ENCODE measurements at places on chromosomes 12 and 14. TPM values are rescaled to one million over a fixed set of nuclear protein-coding genes. Genes with fewer than 3 reads are reported as not detected.

GRCh38 chr14:53113989-53114388 is 39.1 kb downstream of the DDHD1 start:
- no peak for DNase-seq

- DNase-seq, result no peak
Measured at GRCh38 chr14:40398981-40399380, 966.7 kb upstream of the FBXO33 start.

DNA sequence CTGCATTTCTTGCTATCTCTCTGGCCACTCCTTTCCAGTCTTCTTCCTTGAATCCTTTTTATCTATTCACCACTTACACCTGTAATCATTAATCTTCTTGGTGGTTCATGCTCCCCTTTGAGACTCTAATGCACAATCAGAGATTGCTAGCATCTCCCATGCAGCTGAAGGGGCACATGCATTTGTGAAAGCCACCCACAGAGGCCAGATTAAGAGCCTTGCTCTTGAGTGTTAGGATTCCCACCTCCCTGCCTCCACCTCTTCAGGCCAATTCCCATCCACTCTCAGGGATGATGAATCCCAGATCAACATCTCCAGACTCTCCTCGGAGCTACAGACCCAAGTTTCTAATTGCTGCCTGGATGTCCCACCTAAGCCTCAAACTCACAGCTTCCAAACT is 19.4 kb upstream of the KRT18 start:
- DNase-seq, result no peak

DNA sequence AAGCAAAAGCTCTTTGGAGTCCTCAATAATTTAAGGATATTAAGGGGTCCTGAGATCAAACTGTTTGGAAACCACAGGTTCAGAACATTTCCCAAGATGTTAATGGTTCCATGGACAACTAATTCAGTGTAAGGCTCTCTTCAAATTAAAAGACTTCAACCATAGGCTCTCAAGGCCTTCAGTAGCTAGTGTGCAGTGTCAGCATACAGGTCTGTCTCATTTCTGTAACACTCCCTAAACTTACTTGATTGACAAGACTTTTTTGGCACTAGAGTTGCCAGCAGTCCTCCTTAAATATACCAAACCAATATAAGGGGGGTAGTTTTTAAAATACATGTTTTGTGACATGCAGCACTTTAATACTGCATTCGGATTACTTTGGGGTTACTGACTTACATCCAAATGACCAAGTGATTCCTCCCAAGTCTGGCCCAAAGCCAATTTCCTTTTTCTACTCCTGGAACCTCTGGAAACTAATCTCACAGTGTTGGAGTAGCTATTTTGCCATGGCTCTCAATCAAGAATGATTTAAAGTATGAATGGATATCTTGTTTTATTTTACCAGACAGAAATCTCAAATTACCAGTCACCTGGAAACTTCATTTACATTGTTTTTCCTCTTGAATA is 22.7 kb downstream of the CSRP2 start:
- DNase-seq, result no peak

DNA sequence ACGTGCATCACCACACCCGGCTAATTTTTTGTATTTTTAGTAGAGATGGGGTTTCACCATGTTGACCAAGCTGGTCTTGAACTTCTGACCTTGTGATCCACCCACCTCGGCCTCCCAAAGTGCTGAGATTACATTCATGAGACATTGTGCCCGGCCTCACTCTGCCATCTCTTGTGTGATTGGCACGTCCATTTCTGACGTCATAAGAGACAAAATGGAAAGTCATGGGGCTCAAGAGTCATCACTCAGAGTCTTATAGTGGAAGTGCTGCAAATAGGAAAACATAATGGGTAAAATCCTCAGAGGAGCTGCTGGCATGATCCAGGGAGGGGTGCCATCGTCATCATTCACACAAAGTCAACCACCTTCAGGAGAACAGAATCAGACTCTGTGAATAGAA is 54.2 kb upstream of the GPATCH2L start:
- DNase-seq, result no peak

DNA sequence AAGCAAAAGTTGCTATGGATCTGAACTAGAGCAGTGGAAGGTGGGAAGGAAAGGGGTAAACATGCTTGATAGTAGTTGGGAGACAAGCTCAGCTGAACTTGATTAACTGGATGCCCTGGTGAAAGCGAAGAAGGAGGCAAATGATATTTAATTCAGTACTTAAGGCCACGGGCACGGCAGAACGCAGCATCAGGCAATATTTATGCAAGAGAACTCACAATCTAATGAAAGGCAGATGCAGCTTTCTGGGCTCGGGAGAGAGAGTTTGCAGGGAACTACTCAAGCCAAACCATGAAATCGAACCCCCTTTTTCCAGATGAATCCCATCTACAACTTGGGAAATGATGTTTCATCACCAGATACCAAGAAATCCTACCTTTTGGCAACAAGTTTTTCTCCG is 3.5 kb upstream of the CNIH1 start:
- DNase-seq, result no peak

GRCh38 chr12:16857456-16857923 is 251.5 kb upstream of the LMO3 start:
- DNase-seq, result no peak

DNA sequence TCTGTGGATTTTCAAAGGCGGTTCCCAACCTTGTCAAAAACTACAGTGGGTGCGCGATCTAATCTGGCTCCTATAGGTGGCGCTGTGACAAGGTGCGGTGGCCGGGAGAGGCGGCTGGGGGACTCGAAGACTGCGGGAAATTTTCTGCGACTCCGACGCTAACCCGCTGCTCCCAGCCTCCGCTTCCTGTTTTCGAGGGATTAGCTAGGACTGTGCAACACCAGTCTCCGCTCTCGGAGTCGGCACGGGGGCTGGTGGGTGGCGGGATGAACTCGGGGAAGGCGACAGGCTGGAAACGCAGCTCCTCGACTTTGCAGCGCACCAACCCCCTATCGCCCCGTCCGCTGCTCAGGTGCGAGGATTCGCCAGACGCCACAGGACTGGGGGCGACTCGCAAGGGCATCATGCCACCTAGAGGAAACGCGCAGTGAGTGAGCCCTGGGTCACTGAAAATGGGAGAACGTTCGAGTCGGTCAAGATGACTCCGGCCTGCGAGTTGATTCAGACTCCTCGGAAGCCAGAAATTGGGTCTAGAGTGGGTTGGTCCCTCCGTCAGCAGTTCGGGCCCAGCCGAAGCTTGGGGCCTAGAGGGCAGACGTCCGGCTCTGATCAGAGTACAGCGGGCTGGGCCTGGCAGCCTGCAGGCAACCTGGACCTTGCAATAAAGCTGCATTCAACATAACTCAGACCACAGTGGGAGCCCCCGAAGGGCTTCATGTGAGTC is 5.5 kb upstream of the PAX9 start:
- DNase-seq, result no peak

DNA sequence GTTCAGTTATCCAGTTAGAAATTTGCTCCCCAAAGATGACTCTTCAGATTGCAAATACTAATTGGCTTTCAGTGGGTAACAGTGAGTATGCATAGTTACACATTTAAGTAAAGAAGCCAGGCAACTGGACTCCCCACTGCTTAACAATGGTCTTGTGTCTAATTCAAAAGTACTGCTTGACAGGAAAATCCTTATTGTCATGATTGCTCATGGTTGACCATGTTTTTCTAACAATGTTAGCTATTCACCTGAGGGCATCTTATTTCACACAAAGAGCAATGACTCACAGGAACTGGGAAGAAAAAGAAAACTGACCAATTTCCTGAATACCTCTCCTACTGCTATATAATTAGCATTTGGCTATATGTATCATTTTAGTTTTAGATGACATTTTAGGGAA is 33.7 kb upstream of the ALG10B start:
- peak; percentile 4 for DNase-seq

DNA sequence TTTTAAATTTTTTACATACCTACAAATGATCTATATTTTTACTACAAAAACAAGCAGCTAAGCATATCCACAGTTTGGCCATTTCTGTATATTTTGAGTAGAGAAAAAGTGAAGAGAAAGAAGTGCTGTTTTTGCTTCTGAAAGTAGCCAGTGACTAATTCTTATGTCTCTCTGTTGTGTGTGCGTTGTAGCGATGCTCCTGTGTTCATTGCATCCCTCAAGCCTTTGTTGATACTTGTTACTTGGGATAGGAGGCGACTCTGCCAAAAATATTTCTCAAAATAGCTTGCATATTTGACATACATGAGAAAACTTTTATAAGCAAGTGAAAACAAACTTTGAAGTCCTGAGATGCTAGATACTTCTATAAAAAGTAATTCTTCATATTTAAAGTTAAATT is 714.1 kb downstream of the FSCB start:
- DNase-seq, result no peak

- peak; percentile 6 for DNase-seq
Measured at GRCh38 chr12:21551841-21552465, 25.9 kb downstream of the SPX start.

DNA sequence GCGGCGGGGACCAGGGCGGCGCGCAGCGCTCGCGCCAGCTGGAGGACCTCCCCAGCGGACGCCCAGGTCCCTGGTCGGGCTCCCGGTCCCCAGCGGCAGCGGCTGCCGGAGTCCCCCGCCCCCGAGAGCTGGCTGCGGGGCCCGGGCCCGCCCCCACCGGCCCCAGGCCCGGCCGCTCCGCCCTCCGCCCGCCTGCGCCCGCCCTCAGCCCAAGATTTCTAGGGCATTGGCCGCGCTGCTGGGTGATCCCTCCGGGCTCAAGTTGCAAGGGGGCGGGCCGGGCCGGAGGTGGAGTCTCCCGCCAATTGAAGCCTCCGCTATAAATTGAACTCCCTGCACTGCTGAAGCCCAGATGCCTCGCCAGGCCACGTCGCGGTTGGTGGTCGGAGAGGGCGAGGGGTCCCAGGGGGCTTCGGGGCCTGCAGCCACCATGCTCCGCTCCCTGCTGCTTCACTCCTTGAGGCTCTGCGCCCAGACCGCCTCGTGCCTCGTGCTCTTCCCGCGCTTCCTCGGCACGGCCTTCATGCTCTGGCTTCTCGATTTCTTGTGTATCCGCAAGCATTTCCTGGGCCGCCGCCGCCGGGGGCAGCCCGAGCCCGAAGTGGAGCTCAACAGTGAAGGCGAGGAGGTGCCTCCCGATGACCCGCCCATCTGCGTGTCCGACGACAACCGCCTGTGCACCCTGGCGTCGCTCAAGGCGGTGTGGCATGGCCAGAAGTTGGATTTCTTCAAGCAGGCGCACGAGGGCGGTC is at the start of gene DIO3:
DIO3 (plus strand) TSS at position 351 of the 752 bp plus-strand sequence.
- DNase-seq, result no peak

DNA sequence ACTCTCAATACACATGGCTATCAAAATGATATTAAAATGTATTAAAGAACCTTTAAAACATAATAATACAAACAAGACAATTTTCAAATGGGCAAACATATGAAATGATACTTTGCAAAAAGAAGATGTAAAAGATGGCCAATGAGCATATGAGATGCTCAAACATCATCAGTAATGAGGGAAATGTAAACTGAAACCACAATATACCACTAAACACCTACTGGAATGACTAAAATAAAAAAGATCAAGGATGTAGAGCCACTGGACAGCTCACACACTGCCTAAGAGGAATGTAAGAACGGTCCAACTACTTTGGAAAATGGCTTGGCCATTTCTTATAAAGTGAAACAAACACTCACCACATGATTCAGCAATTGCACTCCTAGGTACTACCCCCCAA is 97.2 kb upstream of the BBS10 start:
- no peak for DNase-seq

DNA sequence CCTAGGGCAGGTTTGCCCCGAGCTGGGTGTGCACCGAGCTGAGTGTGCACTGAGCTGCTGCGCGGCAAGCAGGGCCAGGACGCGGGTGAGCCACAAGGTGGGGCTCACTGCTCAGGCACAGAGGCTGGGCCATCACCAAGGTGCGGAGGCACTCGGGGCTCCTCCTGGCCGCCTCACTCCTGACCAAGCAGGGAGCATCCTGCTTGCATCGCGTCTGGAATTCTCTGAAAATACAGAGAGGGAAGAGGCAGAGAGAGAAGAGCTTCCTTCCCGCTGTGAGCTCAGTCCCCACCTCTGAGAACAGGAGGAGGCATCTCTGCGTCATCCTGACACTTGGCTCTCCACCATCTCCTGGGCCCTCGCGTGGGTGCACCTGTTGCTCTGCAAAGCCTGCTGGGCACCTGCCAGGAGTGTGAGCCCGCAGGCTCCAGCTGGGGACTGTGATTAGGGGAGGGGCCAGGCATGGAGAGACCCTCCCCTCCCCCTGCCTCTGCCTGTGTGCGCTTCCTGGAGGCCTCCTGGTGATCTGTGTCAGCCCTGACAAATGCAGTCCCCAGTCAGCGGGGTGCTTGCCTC is 116.3 kb downstream of the GLT1D1 start:
- no peak for DNase-seq

DNA sequence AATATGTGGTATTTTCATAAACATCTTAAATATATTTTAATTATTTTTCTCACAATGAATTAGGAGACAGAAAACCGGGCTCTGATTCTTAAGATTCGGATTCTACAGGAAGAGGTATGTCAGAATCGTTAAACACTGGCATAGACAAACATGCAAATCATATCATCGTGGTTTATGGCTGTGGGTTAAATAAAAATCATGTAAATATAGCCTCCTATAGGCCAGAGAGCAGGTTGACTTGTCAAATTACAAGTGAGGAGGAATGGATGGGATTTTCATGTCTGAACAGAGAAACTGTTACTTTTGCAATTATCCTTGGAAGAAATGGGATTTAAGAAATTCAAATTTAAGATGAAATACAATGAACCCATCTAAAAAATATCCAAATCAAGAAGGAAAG is 74.9 kb upstream of the BCAT1 start:
- DNase-seq, result no peak

DNA sequence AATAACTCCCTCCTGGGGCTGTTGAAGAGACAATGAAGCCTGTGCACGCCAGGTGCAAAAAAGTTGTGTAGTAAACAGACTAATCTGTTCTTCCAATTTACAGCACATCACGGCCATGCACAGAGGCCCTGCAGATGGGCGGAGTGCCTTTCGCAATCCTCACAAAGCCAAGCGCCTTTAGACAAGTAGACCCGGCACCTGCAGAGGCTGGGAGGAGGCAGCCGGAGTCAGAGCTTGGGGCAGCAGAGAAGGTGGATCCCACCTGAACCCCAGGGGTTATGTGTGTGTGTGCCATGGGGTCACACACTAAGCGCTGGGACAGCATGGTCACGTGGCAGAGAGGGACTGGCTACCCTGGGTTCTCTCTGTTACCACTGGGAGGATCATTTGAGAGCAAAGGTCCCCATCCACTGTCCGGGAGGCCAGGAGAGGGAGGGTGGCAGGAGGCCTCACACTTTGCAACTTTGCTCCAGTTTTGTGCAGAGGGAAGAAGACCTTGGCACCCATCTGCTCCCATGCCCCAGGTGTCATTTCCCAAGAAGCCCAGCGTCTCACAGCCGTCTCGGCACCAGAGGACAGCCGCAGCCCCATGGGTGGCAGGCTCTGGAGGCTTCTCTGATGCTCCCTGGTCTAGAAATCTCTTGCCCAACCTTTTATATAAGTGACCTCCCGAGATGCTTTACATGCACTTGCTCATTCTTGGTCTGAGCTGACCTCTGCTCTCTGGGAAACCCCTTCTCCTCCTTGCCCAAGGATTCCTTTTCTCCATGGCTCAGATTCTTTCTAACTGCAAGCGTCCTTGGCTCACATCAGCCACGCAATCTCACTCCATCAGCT is 80.0 kb upstream of the DICER1 start:
- no peak for DNase-seq

The LRRC10 gene
- not detected for total RNA-seq

The B4GALNT1 gene
- not detected for total RNA-seq

The RAD9B gene
- total RNA-seq, result 0.40 TPM

The C14orf39 gene
- total RNA-seq, result not detected

The KLHL33 gene
- total RNA-seq, result under 0.01 TPM

The ADAM20 gene
- total RNA-seq, result 0.22 TPM

The L3HYPDH gene
- total RNA-seq, result 15.1 TPM

The PTPRO gene
- total RNA-seq, result not detected

The CD163 gene
- total RNA-seq, result under 0.01 TPM

The RAB15 gene
- 4.6 TPM for total RNA-seq

The SLCO1B1 gene
- total RNA-seq, result not detected

The CLEC2A gene
- not detected for total RNA-seq

The KRT73 gene
- not detected for total RNA-seq
